Right cardiac atrium (tissue), 5 donors: ENCODE measurements at places on chromosomes 4 and X. TPM values are rescaled to one million over a fixed set of nuclear protein-coding genes. Genes with fewer than 3 reads are reported as not detected.

GPR143 gene
- 0.14 TPM for polyA plus RNA-seq

- DNase-seq, result no peak
Observed at GRCh38 chrX:149363965-149364364, 141.1 kb downstream of the IDS start.

GRCh38 chrX:38664285-38664684 lies 102.9 kb downstream of the TSPAN7 start:
- no peak for DNase-seq

DNA sequence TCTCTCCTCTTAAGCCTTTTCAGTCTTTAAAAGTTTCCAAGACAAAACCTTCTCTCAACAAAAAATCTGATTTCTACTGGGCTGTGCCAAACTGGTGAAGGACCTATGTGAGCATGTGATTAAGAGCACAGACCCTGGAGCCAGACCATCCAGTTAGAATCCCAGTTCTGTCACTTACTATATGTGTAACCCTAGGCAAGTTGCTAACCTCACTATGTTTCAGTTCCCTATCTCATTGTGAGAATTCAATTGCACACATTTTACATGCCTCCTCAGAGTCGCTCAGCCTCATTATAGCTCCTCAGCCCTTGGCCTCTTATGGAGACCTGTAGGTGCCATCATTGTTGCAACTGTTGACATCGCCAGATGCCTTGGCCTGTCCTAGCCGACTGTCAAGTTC lies 54.1 kb upstream of the VEGFD start:
- no peak for DNase-seq

EDA gene
- polyA plus RNA-seq, result 10.0 TPM

DNA sequence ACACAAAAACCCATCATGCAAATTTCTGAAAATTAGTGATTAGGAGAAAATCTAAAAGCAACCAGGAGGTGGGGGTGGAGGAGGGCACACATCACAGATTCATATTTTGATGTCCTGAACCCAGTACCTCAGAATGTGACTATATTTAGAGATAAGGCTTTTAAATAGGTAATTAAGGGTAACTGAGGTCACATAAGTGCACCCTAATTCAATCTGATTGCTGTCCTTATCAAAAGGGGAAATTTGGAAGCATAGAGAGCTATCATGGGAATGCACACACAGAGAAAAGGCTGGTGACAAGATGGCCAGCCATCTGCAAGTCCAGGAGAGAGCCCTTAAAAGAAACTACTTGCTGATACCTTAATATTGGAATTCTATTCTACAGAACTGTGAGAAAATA lies 281.8 kb upstream of the UGT8 start:
- DNase-seq, result no peak

DNA sequence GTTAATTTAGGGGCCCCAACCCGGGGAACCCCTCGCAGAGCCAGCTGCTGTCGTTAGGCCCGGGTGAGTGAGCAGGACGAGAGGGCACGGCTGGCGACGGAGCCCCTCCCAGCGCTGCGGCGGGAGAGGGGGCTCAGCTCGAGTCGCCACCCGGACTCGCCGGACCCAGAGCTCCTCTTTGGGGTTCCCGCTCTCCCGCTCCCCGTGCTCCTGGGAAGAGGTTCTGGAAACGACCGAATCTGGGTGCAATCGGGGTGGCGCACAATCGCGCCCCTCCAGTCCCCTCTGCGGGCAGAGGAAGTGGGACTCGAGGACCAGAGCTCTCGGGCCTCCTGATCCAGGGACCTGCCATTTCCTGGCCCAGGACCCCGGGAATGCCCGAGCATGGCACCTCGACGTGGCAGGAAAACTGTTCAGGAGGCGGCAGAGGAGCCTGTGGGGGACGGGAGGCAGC lies 37.3 kb upstream of the ARAF start:
- no peak for DNase-seq

GRCh38 chrX:23478561-23478960 lies 143.9 kb downstream of the PTCHD1 start:
- no peak for DNase-seq

UGT2B15 gene
- polyA plus RNA-seq, result not detected

GRCh38 chr4:157223456-157223855 lies 2.9 kb downstream of the GRIA2 start:
- no peak for DNase-seq

GRCh38 chrX:21939906-21940305 lies 603 bp upstream of the SMS start:
- DNase-seq, result no peak

DNA sequence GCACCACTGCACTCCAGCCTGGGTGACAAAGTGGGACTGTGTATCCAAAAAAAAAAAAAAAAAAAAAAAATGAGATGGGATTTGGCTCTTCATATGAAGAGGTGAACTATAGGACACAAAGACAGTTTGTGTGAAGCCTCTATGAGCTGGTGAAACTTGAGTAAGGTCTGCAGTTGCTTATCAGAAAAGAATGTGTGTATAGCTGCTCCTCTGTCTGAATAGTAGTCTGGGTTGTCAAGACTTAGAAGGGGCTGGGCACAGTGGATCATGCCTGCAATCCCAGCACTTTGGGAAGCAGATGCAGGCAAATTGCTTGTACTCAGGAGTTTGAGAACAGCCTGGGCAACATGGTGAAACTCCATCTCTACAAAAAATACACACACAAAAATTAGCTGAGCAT lies 82.8 kb downstream of the ARSF start:
- no peak for DNase-seq
